M059J (cell line): ENCODE measurements at places on chromosomes 7 and 10.

- DNase-seq, result no peak
Observed at GRCh38 chr7:22402250-22402649, 45.3 kb upstream of the RAPGEF5 start.

- DNase-seq, result peak; percentile 72
Observed at GRCh38 chr7:157468221-157469111, 131.7 kb downstream of the DNAJB6 start.

- peak; percentile 27 for DNase-seq
Observed at GRCh38 chr7:151632750-151633515, 113.2 kb upstream of the RHEB start.

- peak; percentile 95 for DNase-seq
Observed at GRCh38 chr7:22572292-22572691, 72.3 kb upstream of the STEAP1B start.

DNA sequence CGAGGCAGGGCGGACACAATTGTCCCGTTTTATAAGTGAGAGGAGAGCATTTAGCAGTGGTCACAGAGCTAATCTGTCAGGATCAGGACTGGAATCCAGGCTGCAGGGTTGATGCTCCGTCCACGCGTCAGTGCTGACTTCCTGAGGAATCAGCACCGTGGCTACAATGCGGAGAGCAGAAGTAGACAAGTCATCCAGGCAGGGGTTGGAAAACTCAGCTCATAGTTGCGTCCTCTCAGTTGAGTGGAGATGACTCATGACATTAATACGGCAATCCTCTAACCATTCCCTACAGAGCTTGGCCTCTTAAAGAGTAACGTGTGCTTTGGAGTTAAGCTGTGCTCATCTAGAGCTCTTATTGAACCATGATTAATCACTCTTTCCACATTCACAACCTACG lies 17.1 kb upstream of the HTR5A start:
- peak; percentile 63 for DNase-seq

DNA sequence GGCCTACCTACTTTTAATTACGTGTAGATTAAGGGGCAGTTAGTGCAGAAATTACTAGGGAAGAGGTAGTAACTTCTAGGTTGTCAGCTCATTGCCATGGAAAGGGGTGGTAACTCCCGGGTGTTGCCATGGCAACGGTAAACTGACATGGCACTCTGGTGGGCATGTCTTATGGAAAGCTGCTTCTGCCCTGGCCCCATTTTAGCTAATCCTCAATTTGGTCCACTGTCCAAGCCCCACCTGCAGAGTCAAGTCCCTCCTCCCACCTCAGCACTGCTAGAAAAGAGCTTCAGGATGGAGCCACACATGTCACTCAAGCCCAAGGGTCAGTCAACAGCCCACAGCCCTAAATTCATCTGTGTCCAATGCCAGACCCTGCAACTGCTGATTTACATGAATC lies 7.5 kb upstream of the ZKSCAN1 start:
- peak; percentile 20 for DNase-seq

GRCh38 chr10:53622201-53622600 lies 849.6 kb upstream of the MBL2 start:
- no peak for DNase-seq

- peak; percentile 30 for DNase-seq
Observed at GRCh38 chr10:46077141-46077554, 31.1 kb upstream of the MSMB start.
